GM03348 (cell line): ENCODE measurements at places on chromosomes 7 and 10.

DNA sequence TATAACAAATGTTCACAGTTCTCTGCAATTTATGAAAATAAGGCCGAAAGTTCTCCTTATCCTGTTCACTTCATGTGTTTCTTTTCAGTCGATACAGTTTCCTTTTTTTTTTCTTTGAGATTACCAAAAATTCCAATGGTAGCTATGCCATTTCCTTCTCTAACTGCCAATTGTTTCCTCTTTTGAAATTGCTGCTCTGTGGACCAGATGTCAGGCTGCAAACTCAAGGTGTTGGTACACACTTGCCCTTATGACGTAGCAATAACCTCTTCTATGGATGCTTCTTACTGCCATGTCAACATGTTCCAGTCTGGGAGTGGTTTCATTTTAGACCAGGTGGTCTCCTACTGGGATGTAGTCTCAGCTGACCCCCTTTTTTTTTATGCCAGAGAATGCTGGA lies 52.9 kb downstream of the CASD1 start:
- peak; percentile 2 for DNase-seq

DNA sequence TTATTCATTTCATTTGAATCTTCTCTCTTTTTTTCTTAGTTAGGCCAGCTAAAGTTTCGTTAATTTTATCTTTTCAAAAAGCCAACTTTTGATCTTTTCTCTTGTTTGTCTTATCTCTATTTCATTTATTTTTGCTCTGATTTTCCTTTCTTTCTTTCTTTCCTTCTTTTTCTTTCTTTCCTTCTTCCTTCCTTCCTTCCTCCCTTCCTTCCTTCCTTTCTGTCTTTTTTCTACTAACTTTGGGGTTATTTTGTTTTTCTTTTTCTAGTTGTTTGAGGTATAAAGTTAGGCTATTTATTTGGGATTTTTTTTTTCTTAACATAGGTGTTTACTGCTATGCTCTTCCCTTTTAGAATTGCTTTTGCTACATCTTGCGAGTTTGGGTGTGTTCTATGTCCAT lies 13.2 kb upstream of the ASB15 start:
- no peak for DNase-seq

DNA sequence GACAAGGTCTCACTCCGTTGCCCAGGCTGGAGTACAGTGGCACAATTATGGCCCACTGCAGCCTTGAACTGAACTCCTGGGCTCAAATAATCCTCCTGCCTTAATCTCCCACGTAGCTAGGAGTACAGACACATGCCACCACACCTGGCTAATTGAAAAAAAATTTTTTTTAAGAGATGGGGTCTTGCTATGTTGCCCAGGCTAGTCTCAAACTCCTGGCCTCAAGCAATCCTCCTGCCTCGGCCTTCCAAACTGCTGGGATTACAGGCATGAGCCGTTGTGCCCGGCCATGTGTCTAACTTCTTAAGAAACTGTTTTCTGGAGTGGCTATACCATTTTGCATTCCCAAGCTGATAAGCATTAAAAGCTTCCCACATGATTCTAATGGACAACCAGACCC lies 9.5 kb upstream of the EFCAB10 start:
- no peak for DNase-seq

DNA sequence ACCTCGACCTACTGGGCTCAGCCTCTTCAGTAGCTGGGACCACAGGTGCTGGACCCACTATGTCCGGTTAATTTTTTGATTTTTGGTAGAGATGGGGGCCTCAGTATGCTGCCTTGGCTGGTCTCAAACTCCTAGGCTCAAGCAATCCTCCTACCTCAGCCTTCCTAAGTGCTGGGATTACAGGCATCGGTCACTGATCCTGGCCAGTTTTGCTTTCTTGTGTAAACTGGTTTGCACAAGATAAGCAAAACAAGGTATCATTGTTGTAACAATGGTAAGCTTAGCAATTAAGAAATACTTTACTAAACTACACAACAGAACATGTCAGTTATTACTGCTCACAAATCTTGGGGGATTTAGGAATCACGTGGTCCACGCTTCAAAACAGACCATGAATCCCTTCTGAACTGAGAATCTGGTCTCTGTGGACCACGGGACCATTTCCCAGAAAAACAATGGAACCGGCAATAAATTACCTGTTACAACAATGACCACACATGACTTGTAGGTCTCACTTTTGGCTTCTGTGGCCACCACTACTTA lies 36.8 kb downstream of the RSU1 start:
- DNase-seq = no peak

DNA sequence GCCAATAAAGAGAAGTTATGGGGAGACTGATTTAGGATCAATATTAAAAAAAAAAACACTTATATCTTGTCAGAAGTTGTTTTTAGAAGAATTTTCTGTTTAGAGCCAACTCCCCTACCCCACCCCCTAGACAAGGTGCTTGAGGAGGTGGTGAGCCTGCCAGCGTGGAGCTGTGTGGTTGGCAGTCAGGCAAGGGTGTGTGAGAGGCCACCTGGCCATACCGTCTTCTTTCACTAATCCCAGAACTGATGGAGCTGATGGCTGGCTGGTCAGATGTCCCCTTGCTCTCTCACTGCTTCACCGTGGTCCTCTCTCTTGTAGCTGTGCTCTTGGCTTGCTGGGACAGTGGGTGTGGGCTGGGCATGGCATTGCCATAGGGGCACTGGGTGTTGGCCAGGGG lies 34.3 kb downstream of the NACAD start:
- DNase-seq = no peak

DNA sequence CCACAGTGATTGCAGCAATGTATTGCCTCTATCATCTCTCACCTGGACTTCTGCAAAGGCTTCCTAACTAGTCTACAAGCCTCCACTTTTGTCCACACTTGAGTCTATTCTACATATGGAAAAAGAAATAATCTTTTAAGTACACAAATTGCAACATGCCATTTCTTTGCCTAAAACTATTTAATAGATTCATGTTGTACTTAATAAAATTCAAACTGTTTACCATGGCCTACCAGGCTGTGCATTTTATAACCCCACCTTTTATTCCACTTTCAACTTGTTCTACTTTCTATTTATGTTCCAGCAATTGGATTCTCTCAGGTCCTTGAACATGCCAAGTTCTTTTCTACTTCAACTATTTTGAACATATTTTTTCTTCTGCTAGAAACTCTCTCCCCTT lies 128.7 kb downstream of the GPR85 start:
- no peak for DNase-seq

DNA sequence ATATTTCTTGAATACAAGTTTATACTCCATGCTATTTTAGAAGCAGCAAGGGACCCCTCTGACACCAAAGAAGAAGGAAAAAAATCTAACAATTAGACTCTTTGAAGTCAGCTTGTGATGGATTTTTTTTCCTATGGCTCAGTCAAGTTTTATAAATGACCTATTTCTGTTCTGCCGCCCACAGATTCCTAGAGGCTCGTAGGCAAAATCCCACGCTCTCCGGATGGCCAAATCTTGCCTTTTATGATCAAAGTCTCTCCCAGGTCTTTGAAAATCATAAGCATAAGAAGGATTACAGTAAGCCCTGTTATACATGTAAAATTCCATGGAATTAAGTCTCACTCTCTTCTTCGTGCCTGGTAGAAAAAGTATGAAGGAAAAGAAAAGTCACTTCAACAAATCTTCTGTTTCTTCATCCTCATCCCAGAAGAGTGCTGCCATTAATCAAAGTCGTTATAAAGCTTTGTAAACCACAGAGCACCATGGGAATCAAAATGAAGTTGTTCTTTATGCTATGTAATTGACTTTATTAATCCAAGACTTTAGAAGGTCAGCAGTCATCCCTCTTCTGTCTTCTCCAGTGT lies 33.1 kb downstream of the ASB13 start:
- DNase-seq = no peak

DNA sequence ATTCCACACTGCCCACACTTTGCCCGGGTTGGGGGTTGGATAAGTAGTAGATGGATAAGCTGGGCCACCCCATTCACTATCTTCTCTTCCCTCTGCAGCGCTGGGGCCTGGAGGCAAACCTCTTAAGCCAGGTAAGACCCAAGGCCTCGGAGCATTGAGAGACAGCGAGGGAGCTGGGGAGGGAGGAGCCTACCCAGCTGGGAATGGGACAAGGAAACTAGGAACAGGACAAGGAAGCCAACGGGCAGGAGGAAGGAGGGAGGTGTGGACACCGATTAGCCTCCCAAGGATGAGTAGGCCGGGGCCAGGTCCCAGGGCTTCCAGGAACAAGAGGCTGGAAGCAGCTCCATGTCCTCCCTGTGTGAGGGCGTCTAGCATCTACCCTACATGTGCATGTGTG lies 9.6 kb downstream of the ELN start:
- DNase-seq = no peak

- no peak for DNase-seq
Measured at GRCh38 chr7:47844311-47844710, 104.0 kb downstream of the PKD1L1 start.

DNA sequence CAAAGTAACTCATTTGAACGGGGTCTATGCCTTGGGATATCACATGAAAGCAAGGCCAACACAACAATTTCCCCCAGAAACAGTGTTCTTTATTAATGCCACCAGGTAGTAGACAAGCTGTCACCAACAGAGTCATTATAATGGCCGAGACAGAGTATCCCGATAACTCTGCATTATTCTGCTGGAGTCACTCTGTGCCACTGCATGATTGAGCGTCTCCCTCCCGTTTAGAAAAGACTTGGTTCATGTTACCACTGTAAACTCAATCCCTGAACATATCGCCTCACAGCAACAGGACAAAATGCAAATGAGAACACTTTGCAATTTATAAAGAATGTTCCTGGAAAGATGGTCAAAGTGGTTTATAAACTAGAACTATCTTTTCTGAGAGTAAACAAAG lies 932.5 kb downstream of the GATA3 start:
- DNase-seq = no peak

- DNase-seq = no peak
Measured at GRCh38 chr10:10032991-10033390, 984.7 kb upstream of the CELF2 start.

DNA sequence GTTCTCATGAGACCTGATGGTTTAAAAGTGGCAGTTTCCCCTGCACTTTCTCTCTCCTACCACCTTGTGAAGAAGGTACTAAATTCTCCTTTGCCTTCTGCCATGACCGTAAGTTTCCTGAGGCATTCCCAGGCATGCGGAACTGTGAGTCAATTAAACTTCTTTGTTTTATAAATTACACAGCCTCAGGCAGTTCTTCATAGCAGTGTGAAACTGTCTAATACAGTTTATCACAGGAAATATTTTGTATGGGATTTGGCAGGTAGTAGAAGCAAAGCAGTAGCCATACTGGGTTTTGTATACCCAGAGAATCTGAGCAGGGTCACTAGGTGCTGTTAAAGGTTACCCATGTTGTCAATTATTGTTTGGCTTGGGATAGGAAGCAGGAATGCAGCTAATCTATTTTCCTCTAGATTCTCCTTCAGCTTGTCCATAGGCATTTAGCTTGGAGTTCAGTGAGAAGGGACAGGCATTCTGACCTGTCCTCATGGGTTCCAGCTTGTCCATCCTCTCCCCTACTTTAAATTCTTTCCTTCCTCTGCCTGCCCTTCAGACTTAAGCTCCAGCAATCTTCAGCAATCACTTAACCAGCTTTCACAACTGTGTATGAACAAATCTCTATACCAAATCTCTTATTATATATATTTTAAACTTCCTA lies 186.7 kb downstream of the PCLO start:
- no peak for DNase-seq

- DNase-seq = no peak
Measured at GRCh38 chr7:77217474-77218185, 18.0 kb upstream of the FGL2 start.

- DNase-seq = no peak
Measured at GRCh38 chr7:147516391-147516790, 1074.2 kb upstream of the C7orf33 start.

DNA sequence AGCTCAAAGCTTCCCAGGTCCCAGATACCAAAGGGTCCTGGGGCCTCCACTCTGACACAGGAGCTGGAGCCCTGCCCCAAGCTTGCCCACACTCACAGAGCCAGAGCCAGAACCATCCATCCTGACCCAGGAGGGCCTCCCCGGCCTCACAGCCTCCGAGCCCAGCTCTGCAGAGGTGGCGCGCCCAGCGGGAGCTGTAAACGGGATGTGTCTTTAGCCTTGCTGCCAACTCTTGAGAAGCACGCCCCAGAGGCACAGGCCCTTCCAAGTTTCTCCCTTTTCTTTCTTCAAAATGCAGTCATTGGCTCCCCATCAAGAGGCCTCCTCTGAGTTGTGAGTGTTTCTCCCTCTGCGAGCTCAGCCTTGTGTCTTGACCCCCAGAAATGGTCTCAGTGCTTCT lies 75.0 kb downstream of the PDGFA start:
- no peak for DNase-seq

DNA sequence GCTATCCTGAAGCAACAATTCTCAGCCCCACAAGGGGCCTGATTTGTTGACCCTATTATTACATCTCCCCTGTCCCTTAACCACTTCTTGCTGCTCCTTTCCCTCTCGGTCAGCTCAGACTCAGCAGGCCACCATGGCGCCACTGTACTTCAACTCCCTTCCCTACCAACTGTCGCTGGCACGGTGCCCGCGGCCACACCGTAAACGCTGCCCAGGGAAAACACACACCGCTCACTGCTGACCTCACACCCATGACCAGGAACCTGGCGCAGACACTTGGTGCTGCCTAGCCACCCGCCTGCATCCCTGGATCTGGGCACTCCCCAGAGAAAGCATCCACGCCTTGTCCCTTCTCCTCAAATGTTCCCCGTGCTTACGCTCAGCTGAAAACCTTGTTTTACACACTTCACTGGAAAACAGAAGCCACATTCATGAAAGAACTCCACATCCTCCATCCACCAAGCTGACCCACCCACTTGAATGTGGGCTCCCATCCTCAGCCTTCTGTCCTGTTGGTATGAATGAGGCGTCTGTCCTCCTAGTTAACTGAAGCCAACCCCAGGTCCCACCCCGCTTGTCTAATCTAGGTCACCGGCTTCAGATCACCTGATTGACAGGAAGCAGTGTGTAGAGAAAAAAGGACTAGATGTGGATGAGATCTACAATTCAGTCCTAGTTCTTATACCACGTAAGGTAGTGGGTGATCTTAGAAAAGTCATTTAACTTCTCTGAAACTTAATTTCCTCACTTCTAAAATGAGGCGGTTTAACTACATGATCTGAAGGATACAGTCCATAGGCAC lies 28.5 kb upstream of the CRYGN start:
- DNase-seq = no peak

- no peak for DNase-seq
Measured at GRCh38 chr10:53135213-53135896, 362.8 kb upstream of the MBL2 start.

GRCh38 chr7:101848208-101848951 lies 31.0 kb downstream of the CUX1 start:
- DNase-seq = peak; percentile 34

- DNase-seq = no peak
Measured at GRCh38 chr10:86290933-86291615, 75.5 kb downstream of the GRID1 start.
